ENCODE measurements at places on chromosomes 4 and X. TPM values are rescaled to one million over a fixed set of nuclear protein-coding genes. Genes with fewer than 3 reads are reported as not detected.

GRCh38 chr4:88646528-88647280 lies 50.9 kb downstream of the NAP1L5 start:
- no peak for DNase-seq

DNA sequence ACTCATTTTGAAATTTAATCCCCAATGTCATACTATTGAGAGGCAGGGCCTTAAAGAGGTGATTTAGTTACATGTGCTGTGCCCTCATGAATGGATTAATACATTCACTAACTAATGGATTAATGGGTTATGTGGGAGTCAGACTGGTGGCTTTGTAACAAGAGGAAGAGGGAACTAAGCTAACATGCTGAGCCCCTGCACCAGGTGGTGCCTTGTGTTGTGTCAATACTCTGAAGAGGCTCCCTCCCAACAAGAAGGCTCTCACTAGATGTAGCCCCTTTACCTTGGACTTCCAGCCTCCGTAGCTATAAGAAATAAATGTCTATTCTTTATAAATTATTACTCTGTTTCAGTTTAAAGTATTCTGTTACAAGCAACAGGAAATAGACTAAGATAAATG lies 411.9 kb upstream of the EMCN start:
- DNase-seq = no peak

DNA sequence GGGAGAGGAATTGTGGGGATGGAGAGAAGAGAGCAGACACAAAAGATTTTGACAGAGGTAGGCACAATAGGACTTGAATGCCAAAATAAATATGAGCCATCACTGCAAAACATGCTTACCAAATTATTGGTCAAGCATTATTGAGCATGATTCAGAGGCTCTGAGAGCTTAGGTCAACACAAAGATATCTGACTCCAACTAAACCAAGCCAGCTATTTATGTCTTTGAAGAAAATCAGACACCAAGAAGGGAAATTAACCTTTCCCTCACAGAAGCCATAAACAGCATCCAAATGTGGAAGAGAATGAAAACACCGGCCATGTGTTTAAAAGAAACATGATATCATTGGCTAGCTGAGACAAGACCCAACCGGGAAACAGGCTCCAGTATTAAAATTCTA lies 323.2 kb downstream of the RAB28 start:
- DNase-seq = no peak

GRCh38 chr4:81350040-81350439 lies 121.7 kb downstream of the RASGEF1B start:
- no peak for DNase-seq

DNA sequence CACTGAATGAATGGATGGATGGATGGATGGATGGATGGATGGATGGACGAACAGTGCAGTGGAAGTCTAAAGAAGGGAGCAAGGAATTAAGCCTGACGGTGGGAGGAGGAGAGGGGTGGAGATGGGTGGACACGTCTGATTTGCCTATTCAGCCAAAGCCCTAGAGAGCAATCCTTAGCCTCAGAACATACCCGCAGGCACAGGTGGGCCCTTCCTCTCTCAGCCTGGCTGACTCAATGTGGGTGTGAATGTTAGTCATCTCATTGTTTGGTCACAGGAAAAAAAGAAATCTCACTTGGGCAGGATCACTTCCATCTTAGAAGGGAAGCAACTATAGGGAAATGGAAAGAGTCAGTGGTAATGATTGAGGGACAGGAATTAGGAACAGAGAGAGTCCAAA lies 165.9 kb downstream of the PJA1 start:
- DNase-seq = no peak

Gene CITED1
- 7.3 TPM for total RNA-seq

All from frontal cortex (tissue), 4 donors.